Pons (tissue), 1 donor: ENCODE measurements at places on chromosomes 6 and 20.
A peak's percentile ranks its signal among the peaks of the same experiment; 100 is the strongest.

GRCh38 chr6:78594668-78595066 lies 272.7 kb upstream of the IRAK1BP1 start:
- no peak for DNase-seq

DNA sequence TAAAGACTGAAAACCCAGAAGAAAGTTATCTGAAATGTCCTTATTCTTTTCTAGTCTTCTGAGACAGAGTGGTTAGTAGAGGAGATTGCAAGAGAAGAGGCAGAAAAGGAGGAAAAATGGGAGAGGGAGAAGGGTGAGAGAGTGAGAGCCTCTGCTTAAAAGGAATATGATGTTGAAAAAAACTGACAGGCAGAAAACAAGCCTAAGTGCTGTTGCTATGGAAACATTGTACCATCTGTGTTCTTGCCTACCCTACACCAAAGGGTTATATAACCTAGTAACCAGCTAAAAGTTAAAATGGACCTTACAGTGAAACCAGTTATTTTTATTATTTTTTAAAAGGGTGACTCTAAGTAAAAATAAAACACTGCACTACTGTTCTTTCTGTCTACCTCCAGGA lies 28.3 kb upstream of the SH3BGRL2 start:
- DNase-seq: no peak

GRCh38 chr20:60921022-60921622 lies 330.9 kb upstream of the CDH4 start:
- no peak for DNase-seq

DNA sequence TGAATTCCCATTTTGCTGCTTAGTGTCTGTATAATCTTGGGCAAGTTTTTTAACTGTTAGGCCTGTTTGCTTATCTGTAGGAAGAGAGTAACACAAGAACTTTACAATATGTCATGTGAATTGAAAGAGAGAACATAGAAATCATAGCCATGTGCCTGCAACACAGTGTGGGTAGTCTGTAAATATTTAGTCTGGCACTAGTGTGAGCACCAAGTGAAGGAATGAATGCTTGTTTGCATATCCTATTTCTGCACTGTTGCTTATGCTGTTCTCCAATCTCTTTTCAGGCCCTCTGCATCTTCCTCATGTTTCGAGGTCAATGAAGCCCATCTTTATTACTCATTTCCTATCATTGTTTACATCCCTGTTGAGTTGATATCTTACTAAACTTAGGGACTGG lies 49.2 kb downstream of the CBFA2T2 start:
- DNase-seq: no peak

DNA sequence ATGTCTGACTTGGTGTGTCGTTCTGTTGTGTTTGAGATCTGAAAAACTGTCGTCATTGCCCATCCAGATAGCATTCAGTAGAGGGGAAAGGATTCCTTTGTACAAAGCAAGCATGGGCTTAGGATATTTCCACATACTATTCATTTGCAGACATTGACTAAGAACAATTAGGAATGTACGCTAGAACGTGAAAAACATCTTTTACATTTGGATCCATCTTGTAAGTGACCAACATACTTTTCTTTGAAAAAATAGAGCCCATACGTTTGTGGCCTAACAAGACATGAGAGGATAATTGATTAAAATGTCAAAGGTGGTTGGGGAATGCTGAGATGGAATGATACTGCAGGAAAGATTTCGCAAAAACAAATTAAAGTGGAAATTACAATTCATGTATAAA lies 225.8 kb upstream of the QKI start:
- no peak for DNase-seq

DNA sequence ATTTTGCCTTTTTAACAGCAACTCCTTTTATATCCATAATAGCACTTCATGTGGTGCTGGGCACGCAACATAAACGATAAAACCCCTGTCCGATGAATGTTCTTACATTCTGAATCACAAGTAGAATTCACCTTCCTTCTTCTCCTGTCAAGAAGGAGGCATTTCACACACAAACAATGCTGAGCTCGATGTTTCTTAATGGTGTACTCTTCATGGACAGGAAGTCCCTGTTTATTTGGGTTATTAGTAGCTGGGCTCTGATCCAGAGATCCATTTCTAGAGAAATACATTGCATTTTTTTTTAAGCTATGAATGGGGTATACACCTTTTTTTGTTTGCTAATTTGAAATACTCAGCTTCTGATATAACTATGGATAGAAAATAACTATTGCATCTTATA lies 82.4 kb downstream of the PPP1R3G start:
- no peak for DNase-seq

GRCh38 chr6:44177691-44178423 lies 19.2 kb downstream of the CAPN11 start:
- DNase-seq: no peak

- no peak for DNase-seq
These were observed 481 bp downstream of the SERPINB6 start for GRCh38 chr6:2970753-2971419.

- peak; percentile 47 for DNase-seq
These were observed 25.7 kb downstream of the KCNG1 start for GRCh38 chr20:50996901-50997865.

- no peak for DNase-seq
These were observed 104.5 kb upstream of the RNF24 start for GRCh38 chr20:4119854-4120209.

DNA sequence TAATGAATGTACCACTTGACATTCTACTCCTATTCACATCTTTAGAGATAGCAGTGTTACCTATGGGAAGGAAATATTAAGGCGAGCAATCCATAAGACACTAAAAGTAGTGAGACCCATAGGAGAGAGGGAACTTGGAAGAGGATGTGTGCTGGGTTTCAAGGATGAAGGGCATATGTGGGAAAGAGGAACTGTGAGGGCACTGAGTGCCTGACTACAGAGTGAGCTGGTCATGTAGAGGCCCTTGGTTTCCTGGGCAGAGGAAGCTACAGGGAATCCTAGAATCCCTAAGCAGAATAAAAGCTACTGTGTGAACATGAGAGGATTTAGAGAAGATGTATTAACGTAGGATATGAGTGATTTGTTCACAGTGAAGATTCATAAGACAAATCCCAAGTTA lies 262.8 kb downstream of the FARS2 start:
- DNase-seq: no peak

- DNase-seq: no peak
These were observed 26.9 kb downstream of the ARMC2 start for GRCh38 chr6:108875161-108875555.

- DNase-seq: no peak
These were observed 113.0 kb downstream of the GRM4 start for GRCh38 chr6:34032856-34033255.

GRCh38 chr20:47566269-47566668 lies 64.6 kb downstream of the NCOA3 start:
- DNase-seq: no peak

DNA sequence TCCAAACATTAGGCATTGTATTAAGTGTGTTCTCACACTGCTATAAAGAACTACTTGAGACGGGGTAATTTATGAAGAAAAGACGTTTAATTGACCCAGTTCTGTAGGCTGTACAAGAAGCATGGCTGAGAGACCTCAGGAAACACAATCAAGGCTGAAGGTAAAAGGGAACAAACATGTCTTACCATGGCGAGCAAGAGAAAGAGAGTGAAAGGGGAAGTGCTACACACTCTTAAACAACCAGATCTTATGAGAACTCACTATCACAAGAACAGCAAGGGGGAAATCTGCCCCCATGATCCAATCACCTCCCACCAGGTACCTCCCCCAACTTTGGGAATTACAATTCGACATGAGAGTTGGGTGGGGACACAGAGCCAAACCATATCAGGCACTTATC lies 86.6 kb upstream of the TOP1 start:
- DNase-seq: no peak

GRCh38 chr6:21759721-21760120 lies 166.2 kb downstream of the SOX4 start:
- DNase-seq: no peak
